Activated CD4-positive, alpha-beta T cell treated with anti-CD3 and anti-CD28 coated beads for 1 hour (primary cell): ENCODE measurements at places on chromosomes 11 and 22.

DNA sequence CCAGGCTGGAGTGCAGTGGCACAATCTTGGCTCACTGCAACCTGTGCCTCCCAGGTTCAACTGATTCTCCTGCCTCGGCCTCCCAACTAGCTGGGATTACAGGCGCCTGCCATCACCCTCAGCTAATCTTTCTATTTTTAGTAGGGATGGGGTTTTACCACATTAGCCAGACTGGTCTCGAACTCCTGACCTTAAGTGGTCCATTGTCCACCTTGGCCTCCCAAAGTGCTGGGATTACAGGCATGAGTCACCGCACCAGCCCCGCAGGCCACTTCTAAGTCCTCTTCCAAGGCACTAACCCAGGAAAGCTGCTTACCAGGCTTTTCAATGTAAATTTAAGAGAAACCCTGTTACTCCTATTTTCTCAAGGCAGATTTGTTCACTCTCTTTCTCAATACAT is 50.4 kb downstream of the DENND5A start:
- no peak for DNase-seq

DNA sequence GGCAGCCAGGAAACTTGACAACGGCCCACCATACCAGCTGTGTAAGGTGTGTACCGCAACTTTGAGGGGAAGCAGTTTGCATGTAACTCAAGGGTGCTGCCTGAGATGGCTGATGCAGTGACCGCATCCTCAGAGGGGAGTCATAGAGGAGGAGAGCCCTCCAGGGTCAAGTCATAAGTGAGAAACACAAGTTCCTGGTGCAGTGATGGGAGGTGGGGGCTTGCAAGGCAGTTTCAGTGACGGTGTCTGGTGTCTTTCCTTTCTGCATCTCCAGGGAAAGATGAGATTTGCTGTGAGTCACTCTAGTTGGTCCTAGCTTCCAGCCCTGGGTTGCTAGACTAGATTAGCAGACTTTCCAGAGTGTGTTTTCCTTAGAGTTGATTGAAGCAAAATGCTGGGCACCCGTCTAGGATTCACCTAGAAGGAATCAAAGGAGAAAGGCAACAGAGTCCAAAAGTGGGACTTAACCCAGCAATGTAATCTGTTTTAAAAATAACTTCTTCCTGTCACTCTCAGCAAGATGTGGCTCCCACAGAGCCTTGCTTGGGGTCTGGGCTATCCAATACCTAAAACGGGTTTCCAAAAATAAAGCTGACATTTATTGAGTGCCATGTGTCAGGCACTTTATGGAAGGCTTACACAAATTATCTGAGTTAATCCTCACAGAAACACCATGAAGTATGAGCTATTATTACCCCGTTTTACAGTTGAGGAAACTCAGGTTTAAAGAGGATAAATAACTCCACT is 265.4 kb upstream of the PLET1 start:
- no peak for DNase-seq

- no peak for DNase-seq
These were observed 67.5 kb downstream of the GAB2 start for GRCh38 chr11:78350091-78350645.

DNA sequence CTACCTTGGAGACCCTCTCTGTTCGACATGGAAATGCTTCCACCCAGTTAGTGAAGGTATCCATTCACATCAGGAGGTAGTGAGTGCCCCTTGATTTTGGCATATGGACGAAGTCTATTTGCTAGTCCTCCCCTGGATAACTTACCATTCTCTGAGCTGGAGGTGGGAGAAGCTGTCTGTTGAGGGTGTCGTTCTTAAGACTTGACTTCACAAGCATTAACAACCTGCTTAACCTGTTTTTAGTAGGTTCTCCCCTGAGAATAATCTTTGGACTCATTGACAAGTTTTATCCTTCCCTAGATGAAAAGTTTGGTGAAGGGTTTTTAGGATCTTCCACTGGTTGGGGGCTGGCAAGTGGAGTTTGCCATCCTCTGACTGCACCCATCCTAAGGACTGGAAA is 1053.8 kb upstream of the CNTN5 start:
- DNase-seq: no peak

GRCh38 chr22:46070803-46071450 is 79.4 kb upstream of the PPARA start:
- peak; percentile 24 for DNase-seq

DNA sequence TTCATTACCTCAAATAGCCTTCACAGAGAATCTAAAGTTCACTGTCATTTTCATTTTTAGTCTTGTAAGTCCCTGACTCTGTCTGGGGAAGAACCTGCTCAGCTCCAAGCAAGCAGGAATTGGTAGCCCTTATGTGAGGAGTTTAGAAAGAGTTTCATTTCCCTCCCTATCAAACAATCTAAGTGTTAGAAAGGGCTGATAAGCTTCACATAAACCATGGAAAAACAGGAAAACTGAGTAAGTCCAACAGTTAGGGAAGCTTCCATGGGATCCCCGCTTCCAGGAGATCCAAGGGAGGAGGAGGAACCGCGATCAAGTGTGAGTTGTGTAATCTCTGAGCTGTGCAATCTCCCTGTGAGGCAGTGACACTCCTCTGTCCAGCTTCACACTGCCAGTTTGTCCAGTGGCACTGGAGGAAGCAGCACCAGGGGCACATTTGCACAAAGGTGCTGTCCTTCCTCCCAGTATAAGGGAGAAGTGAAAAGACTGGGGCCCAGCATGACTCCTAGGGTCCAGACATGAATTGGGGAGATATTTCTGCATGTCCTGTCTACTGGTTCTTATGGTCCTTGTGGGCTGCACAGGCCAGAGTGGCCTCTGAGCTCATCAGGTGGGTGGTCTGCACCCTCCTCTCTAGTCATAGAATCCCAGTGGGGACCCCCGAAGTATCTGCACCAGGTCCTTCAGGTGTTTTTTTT is 4.3 kb downstream of the PRAME start:
- no peak for DNase-seq

- DNase-seq: no peak
These were observed 124.9 kb downstream of the MRTFA start for GRCh38 chr22:40511604-40512003.

DNA sequence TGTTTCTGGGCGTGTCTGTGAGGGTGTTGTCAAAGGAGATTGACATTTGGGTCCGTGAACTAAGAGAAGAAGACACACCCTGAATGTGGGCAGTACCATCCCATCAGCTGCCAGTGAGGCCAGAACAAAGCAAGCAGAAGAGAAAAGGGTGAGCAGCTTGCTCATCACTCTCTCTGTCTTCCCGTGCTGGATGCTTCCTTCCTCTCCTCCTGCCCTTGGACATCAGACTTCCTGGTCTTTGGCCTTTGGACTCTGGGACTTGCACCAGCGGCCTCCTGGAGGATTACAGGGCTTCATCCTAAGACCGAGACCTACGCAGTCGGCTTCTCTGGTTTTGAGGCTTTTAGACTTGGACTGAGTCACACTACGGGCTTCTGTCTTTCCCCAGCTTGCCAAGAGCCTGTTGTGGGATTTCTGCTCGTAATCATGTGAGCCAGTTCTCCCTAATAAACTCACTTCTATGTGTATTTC is 18.8 kb downstream of the APOL2 start:
- no peak for DNase-seq

GRCh38 chr11:123448823-123449222 is 18.8 kb downstream of the GRAMD1B start:
- DNase-seq: no peak

- DNase-seq: no peak
These were observed 24.2 kb downstream of the PPFIBP2 start for GRCh38 chr11:7538031-7538430.

- no peak for DNase-seq
These were observed 380.1 kb upstream of the SYN3 start for GRCh38 chr22:33438273-33438672.

DNA sequence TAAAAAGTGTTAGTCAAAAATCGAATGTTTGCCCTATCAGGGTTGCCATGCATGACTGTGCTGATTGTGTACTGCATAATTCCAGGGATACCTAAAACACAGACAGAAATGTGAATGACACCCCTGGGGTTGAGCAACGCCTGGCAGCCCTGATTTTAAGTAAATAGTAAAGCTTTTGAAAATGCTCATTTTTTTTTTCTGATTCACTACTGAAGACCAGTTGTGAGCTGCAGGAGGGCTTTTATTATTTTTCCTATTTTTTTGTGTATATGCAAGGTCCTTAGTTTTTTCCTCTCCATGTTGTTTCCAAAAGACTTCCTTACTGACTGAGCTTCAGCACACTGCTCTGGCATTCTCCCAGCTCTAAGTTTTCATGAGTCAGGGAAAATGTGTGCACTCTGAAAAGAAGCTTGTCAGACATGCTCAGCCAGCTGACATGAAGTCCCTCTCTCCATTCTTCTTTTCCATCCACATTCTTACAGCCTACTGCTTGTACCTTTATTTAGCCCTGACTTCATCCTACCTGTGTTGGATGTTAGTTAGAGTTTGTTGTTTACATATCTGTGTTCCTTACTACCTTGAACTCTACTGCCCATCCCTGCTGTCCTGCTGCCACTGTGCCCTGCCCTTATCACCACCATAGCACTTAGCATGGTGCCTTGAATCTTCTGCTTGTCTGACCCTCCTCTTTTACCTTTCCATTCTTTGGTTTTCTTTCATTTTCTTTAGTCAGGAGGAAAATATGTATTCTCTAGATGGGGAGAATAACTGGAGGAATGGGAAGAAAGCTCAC is 79.5 kb downstream of the HORMAD2 start:
- no peak for DNase-seq

DNA sequence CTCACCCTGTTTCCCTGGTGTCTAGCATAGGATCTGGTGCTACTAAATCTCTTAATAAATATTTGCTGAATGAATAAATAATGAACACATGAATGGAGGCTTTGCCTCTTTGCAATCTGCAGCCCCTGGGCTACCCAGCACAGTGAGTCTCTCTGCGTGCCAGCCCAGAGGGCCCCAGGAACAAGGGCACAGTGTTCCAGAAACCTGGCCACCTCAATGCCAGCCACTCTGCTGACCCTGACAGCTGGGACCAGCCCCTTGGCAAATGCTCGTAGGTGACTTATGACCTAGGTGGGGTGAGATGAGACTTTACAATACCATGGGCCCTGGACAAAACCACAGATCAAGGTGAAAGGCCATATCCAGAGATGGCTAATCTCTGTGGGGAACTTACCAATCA is 31.6 kb downstream of the UQCR10 start:
- no peak for DNase-seq

- DNase-seq: no peak
These were observed 1327.3 kb downstream of the TBC1D22A start for GRCh38 chr22:48089601-48090331.

DNA sequence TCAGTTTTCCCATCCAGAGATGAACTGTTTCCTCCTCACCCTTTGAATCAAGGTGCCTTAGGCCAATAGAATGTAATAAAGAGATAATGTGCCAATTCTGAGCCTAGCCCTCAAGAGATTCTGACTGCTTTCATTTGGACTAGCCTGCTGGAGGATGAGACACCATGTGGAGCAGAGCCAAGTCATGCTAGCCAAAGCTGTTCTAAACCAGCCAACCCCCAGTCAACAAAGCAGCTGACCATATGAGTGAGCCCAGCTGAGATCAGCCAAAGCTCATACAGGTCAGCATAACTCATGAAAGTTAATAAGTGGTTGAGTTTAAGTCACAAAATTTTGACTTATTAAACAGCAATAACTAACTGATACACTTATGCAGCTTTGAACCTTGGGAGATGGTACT is 66.7 kb upstream of the DBX1 start:
- DNase-seq: no peak

DNA sequence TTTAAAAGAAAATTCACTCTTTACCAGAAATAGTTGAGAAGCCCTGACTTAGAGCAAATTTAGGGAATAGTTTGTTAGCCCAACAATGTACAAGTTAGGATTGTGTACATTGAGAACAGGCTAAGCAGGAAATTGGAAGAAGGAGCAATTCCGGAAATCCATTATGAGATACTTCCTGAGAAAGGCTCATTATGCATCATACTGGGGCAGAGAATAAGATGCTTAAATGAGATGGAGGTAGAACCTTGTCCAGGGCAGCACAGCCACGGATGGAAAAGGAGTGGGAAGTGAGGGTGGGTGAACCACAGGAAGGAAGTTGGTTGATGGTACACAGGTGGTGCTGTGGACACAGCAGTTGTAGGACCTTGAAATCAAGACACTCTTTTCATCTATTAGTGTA is 180.2 kb downstream of the PGR start:
- DNase-seq: no peak

GRCh38 chr11:8685306-8685705 is 2.7 kb downstream of the RPL27A start:
- no peak for DNase-seq

DNA sequence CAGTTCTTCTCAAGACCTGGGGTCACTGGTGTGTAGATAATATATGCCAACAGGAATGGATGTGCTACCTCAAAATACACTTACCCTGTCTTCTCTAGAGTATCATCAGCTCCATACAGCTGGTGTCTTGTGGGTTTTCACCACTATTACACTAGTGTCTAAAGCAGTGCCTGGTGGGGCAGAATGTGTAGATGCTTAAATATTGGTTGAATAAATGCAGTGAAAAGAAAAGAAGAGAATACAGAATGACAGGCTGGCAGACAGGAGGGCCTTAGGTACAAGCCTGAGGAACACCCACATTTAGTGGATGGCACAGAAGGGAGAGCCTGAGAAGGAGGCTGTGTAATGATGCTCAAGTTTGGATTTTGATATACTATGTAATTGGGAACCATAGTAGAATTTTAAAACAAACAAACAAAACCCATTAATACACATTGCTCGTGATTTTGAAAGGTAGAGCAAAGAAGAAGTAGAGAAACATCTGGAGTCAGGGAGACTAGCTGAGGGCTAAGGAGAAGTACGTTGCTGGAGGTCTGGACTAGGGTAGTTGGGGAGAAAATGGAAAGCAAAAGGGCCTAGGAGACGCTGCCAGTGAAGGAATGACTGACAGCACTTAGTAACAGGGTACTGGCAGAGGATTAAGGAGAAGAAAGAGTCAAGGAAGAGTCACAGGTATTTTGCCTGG is 20.5 kb upstream of the RAG2 start:
- no peak for DNase-seq

- DNase-seq: no peak
These were observed 37.2 kb downstream of the BMAL1 start for GRCh38 chr11:13314676-13315394.

- no peak for DNase-seq
These were observed 51.8 kb upstream of the SLC36A4 start for GRCh38 chr11:93249459-93250220.
